ENCODE measurements at places on chromosomes 16 and 17.
A peak's percentile ranks its signal among the peaks of the same experiment; 100 is the strongest.

- DNase-seq: no peak
Observed at GRCh38 chr17:16275024-16275423, 58.0 kb downstream of the PIGL start.

DNA sequence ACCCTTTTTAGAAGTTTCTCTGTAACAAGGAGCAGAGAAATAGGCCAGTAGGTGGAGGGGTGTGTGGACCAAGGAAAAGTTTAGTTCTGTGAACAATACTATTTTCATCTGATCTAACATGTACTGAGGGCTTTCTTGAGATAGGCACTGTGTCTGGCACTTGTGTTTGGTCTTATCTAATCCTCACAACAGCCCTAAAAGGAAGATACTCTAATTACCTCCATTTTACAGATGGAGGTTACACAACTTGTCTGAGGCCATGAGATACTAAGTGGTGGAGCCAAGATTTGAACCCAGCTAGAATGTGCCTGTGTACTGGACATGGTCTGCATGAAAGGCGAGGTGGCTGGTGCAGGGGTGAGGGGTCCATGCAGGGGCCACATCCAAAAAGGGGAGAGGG is 4.5 kb downstream of the TNFSF12 start:
- no peak for DNase-seq

DNA sequence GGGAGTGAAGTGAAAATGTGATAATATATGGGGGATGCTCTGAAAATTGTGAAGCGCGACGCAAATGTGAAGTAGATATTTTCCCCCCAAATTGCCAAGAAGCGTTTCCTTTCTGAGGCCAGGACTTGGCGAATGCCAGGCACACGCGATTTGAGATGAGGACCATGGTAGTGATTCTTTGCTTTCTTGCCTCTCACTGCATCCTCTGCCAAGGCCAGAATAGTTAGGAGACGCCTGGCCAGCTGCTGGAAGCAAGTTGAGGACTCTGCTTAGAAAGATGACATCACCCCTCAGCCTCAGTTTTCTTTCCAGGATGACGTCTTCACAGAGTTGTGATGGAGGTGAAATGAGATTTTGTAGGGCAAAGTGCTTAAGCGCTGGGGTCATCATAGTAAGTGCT is 25.9 kb downstream of the PIPOX start:
- peak; percentile 45 for DNase-seq

DNA sequence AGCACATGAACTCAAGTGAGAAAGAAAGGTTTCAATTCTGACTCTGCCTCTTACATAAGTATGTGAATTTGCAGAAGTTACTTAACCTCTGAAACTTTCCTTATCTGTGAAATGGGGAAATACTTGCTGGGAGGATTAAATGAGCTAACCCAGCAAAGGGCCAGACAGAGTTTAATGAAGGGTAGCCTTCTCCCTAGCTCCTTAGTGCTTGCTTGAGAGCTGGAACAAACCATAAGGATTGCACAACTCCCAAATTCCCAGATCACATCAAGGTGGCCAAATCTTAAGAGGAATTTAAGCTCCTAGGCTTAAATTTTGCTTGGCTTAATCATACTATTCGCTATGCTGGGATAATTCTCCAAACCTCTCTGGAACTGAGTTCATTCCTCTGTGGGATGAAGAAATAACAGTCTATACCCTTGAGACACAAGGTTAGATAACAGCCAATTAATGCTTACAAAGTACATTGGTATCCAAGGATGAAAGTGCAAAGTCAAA is 11.8 kb upstream of the WSB1 start:
- no peak for DNase-seq

GRCh38 chr17:48244121-48244711 is 136.7 kb downstream of the SNX11 start:
- no peak for DNase-seq
